Upper lobe of right lung (tissue), 1 donor: ENCODE measurements at places on chromosomes 5 and 9.

DNA sequence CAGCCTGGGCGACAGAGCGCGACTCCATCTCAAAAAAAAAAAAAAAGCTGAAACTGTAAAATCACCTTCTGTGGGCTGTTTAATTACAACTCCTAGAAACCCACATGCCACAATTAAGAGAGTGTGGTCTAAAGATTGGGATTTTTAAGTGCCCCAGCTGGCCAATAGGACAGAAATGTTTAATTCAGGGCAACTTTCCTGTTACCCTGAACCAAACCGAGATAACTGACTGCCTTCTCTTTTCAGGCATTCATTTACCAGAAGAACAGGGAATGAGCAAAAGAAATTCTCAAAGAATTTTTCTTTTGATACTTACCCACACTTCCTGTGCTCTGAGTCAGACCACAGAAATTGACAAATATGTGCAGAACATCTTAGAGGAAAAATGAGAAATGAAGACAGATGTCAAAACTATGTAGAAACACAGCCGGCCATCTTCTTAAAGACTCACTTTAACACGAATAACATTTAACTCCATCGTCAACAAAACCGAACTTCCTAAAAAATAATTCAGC is 221.3 kb upstream of the DAPK1 start:
- H3K27ac ChIP-seq, result no peak overlapping the region
- no peaks in the 10 kb centered on the region for H3K36me3 ChIP-seq
- H3K4me3 ChIP-seq, result no peak overlapping the region

DNA sequence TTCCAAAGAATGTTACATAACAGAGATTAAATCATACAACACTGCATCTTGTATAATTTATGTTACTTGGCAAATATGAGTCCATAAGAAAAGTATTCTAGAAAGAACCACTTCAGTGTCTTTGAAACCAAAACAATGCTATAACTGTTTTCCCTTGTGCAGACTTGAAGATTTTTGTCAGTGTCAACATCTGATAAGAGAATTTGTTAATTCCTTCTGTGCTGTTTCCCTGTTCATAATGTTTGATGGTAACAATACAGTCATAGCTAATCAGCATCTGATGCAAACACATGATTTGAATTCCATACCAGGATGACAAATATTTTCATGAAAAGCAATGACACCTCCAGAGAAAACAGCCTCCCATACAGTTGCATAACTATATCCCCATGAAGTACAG is 306.8 kb downstream of the SEMA5A start:
- no peak overlapping the region for H3K4me3 ChIP-seq
- no peaks in the 10 kb centered on the region for H3K36me3 ChIP-seq
- DNase-seq, result no peak
- peak overlapping the region; percentile 3 for H3K27ac ChIP-seq
- H3K4me1 ChIP-seq, result no peaks in the 10 kb centered on the region

GRCh38 chr5:54671111-54671531 is 153.6 kb downstream of the SNX18 start:
- no peak overlapping the region for H3K4me3 ChIP-seq
- H3K36me3 ChIP-seq, result no peaks in the 10 kb centered on the region
- H3K4me1 ChIP-seq, result peaks cover 38% of the 10 kb centered on the region
- H3K27ac ChIP-seq, result peak overlapping the region; percentile 43

GRCh38 chr9:135053133-135053532 is 34.3 kb upstream of the OLFM1 start:
- no peaks in the 10 kb centered on the region for H3K4me1 ChIP-seq
- H3K27ac ChIP-seq, result no peak overlapping the region
- DNase-seq, result peak; percentile 12
- H3K27me3 ChIP-seq, result peaks cover 6% of the 10 kb centered on the region
